ENCODE measurements at places on chromosomes 7 and 10.

GRCh38 chr10:72322280-72323058, 32.2 kb downstream of the DNAJB12 start:
- DNase-seq: no peak

DNA sequence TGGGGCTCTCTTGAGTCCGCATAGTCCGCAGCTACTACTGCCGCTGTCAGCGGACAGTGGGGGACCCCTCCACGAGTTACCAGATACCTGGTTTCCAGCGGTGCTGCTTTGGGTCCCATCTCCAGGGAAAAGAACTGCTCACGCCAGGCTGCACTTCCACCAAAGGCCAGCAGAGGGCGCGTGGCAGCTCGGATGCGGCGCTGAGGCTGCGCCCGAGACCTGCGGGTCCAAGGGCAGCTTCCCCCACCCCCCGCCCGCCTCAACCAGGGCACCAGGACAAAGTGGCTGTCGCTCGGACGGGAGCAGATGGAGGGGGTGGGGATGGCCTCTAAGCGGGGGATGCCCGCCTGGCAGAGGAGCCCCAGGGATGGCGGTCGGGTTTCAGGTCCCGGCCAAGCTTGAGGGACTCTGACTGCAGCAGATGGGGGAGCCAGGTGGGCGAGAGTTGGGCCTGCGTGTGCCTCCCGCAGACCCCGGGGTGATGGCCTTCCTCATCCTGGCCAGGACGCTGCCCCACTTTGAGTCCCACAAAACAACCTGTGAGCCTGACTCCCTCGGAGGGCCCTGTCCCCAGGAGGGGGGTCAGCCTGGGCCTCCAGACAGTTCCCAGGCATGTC, 23.8 kb upstream of the ZNF735 start:
- DNase-seq: peak; percentile 26

GRCh38 chr7:142749218-142749993, at the start of gene PRSS1:
Gene PRSS1, plus strand, starts transcription at chr7:142749472. Its CDS starts 13 bp downstream, at chr7:142749485.
- DNase-seq: no peak

DNA sequence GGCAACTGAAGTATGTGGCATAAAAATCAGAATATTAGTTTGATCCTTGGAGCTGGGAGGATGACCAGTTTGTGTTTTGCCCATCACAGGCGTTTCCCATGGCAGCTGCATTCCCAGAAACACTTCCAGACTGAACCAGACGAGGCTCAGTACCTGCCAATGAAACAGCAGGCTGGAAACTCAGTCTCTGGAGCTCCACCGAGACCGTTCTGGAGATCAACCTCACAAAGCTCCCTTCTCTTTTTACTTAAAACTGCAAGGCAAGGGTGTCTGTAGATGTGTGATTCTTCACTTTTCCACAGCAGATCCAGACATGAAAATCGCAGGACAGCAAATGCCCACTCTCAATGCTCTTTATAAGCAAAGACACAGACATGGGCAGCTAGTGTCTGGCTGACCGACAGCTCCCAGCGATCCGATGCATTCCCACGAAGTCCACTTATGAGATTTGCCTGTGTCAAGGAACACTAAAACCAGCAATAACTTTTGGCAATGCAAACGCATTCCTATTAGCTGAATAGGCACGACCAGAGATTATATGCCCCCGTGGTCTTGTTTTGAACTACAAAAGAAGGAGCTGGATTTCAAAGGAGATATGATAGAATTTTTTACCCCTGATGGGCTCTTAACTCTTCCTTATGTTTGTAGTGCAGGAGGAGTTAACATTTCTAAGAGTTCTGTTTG, 72.6 kb downstream of the ADAM12 start:
- no peak for DNase-seq

DNA sequence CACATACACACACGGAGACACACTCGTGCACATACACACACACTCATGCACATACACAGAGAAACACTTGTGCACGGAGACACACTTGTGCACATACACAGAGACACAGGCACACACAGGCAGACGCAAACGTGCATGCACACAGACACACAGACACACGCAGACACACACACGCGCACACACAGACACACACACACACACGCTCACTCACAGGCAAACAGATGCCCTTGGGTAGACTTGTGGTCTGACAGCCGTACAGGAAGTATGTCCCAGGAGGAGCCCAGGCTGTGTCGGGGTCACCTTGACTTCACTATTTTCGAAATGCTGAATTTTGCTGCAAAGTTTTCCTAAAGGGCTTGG, 538.0 kb downstream of the DNAJB6 start:
- no peak for DNase-seq

DNA sequence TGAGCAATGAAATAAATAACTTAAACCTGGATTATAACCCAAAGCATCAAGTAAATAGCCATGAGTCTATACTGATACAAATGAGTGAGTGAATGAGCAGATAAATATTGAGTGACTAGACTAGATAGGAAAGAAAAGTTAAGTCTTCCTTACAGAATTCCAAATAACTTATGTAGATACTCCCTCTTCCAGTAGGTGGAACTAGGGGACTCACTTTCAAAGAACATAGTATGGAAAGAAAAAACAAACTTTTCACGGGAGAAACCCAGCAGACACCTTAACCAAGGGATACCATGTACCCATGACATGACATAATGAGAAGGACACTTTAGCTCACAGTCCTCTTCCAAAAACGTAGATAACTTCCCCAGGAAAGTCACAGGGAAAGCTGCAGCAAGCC, 32.2 kb downstream of the CSGALNACT2 start:
- no peak for DNase-seq

DNA sequence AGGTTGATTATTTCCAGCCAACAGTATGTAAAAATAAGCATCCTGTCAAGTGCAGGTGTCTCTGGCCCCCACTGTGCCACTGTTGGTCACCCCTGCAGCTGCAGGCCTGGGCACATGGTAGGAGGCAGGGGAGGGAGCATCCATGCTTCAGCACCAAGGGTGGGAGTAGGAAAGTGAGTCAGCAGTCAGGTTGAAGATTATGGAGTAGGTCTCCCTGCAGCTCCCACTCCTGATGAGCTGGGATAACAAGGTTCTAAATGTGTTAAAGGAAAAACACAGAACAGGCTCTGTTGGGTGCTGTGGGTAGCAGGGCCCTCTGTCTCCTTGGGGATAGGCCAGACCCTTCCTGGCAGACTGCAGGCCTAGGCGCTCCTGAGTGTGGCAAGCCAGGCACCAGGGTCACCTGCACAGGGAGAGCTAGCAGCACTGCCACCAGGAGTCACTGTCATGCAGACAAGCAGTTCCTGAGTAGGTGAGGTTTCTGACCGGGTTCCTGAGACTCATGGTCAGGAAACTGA, 59.3 kb downstream of the NUDCD3 start:
- DNase-seq: no peak

- DNase-seq: peak; percentile 75
Measured at GRCh38 chr7:66413379-66414114, 208.4 kb downstream of the TPST1 start.

- DNase-seq: no peak
Measured at GRCh38 chr10:54800741-54801421, at the start of gene PCDH15. Gene PCDH15, minus strand, starts transcription at chr10:54801231. Its CDS starts 136,969 bp downstream, at chr10:54664262.

- DNase-seq: no peak
Measured at GRCh38 chr7:133709036-133709880, 417.9 kb upstream of the LRGUK start.

Measured in activated T-helper 1 cell treated with anti-CD3 and anti-CD28 coated beads, Interleukin-2, amount 50 U/mL, for 16 hours (primary cell).